ENCODE measurements at places on chromosomes 16 and 17.

DNA sequence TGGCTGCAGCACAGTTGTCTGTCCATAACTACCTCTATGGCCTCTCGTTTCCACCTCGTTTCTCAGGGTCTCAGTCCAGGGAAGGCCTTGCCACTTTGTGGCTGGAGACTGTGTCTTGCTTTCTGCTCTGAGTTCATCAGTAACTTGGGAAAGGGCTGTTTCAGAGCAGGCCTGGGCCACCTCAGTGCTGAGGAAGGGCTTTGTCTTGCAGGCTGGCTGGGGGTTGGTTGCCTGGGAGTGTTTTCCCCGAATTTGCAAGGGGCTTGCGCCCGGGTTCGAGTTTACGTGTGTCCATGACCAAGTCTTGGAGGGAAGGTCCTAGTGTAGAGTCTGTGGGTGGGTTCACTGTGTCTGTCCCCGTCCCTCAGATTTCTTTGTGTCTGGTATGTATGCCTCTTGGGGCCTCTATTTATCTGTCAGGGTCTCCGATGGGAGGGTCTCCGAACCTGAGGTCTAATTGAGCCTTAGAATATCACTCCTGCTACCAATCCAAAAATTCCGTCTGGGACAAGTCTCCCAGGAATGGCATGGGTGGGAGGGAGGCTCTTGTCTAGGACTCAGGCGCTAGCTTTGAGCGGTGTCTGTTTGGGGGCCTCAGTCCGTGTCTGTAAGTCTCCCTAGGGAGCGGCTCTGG, 594 bp upstream of the TGFB1I1 start:
- no peak for DNase-seq

DNA sequence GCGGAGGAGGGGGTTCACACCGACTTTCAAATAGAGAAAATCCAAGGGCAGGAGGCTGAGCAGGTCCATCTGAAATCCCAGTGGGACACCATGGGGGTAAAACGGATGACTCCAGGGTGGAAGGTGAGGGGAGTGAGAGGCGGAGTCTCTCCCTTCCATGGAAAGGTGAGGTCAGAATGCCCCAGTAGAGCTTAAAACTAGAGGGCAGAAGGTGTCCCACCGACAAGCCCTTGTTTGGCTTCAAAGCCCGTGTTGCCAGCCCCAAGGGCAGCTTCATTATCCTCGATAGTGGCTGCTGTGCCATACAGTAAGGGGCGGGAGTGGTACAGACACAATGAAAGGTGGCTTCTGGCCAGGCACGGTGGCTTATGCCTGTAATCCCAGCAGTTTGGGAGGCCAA, 55.7 kb downstream of the CNGB1 start:
- DNase-seq = no peak

- DNase-seq = no peak
Measured at GRCh38 chr16:86392436-86393152, 117.7 kb upstream of the FOXF1 start.

DNA sequence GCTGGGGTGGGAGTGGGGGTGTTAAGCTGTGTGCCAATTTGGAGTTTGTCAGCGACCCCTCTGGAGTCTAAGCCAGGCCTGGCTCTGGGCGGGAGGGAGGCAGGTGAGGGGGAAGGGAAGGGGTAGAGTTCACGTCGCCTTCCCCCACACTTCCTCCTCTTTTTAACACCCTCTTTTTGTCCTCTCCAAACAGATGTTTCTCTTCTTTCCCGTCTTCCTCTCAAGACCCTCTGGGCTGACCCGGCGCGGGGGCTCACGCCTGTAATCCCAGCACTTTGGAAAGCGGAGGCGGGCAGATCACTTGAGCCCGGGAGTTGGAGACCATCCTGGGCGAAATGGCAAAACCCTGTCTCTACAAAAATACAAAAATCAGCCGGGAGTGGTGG, 3.3 kb downstream of the HOXB1 start:
- no peak for DNase-seq

GRCh38 chr16:29842732-29843346, 20.2 kb downstream of the CDIPT start:
- DNase-seq = no peak

DNA sequence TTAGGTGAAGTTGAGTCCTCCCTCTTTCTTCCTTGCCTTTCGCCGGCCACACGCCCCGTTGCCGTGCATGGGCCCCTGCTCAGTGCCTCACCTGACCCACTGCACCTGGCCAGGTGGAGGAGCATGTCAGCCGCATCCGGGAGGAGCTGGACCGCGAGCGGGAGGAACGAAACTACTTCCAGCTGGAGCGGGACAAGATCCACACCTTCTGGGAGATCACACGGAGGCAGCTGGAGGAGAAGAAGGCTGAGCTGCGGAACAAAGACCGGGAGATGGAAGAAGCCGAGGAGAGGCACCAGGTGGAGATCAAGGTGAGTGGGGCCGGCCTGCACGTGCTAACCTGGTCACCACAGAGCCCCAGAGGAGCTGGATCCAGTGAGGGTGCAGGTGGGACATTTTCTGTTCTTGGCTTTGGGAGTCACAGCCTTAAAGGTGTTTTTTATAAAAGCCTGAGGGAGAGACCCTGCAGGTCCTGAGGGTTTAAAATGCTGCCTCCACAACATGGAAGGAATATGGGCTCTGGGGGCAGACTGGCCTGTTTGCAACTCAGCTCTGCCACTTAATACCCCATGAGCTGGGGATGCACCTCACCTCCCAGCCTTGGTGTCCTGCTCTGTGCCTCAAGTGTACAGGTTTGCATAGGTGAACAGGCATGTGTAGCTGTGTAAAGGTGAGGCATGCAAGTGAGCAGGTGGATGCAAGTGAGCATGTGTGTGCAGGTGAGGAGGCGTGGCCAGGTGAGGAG, 12.1 kb upstream of the DBNDD1 start:
- DNase-seq = no peak

GRCh38 chr17:19744922-19745757, 3.0 kb downstream of the ALDH3A1 start:
- DNase-seq = peak; percentile 93

GRCh38 chr17:65362826-65363225, 198.6 kb downstream of the AXIN2 start:
- DNase-seq = no peak

- DNase-seq = no peak
Measured at GRCh38 chr16:48836067-48836466, 226.1 kb upstream of the N4BP1 start.

DNA sequence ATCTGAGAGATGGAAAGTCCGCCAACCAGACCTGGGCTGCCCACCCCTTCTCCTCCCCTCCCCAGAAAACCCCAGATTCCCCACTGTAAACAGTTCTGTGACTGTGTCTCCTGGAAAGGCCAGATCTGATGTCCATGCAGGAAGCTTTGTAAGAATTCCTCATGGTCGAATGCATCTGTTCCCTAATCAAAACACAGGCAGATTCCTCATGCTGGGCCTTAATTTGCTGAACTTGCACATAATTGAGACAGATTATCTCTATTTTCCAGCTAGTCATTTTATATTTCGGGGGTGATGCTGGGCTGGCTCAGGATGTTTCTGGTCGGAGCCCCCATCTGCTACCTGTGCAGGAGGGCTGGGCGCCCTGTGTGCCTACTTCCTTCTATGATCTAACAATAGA, 233.6 kb upstream of the ASIC2 start:
- no peak for DNase-seq

- no peak for DNase-seq
Measured at GRCh38 chr16:4058386-4058785, 57.9 kb downstream of the ADCY9 start.

DNA sequence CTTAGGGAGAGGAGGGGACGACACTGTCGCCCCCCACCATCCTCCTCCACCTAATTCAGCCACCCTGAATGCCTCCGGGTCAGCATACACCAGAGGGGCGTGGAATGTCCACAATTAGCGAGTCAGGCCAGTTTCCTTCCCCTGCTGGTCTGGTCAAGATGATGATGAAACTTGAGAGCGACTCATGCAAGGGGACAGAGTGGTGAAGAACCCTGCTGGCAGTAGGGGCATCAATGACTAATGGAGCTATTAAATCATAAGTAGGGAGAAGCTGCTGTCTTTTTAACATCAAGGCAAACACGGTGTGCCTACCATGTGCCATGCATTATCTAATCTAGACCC, 7.2 kb downstream of the SPACA3 start:
- DNase-seq = no peak

- DNase-seq = no peak
Measured at GRCh38 chr17:37065486-37066321, 117.0 kb downstream of the AATF start.

DNA sequence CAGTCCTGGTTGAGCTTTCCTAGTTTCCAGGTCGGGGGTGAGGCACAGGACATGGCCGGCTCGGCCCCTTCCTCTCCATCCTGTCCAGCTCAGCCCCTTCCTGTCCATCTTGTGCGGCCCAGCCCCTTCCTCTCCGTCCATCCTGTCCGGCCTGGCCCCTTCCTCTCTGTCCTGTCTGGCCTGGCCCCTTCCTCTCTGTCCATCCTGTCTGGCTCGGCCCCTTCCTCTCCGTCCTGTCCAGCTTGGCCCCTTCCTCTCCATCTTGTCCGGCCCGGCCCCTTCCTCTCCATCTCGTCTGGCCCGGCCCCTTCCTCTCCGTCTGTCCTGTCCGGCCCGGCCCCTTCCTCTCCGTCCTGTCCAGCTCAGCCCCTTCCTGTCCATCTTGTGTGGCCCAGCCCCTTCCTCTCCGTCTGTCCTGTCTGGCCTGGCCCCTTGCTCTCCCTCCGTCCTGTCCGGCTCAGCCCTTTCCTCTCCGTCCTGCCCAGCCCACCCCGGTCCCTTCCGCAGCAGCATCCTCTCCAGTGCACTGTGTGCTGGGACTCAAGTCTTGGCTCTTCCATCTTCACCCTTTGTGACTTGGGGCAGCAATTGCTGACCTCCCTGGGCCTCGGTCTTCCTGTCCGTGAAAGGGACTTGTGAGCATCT, 5.5 kb upstream of the ZNF750 start:
- peak; percentile 60 for DNase-seq

- no peak for DNase-seq
Measured at GRCh38 chr16:12675852-12676251, 127.8 kb downstream of the CPPED1 start.

DNA sequence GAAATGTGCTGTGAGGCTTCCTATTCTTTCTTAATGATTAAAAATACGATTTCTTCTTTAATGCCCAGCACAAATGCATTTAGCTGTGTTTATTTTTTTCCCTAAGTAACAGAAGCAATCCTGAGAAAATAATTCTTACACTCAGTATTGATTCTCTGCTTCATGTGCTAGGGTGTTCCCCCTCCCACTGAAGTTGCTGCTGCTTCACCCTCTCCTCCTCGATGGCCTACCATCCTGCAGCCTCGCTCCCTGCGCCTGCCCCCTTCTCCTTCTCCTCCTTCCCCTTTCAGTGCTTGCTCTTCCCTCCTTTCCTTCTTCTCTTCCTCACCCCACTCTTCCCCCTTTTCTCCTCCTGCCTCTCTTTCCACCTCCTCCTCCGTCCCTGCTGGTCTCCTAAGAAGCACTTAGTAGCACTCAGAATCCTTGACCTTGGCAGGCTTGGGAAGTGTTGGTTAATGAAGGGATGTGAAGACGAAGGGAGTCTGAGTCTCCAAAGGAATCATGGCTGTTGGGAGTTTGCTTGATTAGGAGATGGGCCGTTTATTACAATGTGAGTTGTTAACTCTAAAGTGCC, 119.7 kb downstream of the RPTOR start:
- no peak for DNase-seq

DNA sequence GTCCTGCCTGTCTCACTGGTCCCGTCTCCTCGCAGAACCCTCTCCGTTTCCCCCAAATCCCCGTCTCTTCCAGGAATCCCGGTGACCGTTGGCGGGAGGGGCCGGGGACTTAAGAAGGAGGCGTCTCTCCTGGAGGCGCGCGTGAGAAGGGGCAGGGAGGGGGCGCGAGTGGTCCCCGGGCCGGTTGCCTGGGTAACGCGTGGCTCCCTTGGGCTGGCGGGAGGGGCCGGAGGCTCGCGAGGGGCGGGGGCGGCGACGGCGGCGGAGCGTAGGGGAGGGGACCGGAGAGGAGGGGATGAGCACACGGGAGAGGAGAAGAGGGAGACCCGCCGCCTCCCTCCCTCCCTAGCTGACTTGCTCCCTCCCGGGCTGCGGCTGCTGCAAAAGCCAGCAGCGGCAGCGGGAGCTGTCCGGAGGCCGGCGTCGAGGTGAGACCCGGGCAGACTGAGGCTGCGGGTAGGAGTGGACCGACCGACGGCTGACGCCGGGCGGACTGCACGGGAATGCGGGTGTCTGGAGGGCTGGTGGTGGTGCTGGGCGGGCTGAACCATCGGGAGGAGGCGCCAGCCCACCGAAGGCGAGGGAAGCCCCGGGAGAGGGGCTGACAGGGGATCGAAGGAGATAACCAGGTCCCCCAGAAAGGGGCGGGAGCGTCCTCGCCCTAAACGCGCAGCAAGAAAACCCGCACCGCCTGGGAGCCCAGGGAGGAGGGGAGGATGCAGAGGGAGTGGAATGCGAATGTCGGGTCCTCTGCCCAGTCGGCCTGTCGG, at the start of gene PRRT2:
PRRT2 (plus strand) TSS at position 298 of the 770 bp plus-strand sequence. CDS start 862 bp downstream, outside the sequence.
- DNase-seq = peak; percentile 91

DNA sequence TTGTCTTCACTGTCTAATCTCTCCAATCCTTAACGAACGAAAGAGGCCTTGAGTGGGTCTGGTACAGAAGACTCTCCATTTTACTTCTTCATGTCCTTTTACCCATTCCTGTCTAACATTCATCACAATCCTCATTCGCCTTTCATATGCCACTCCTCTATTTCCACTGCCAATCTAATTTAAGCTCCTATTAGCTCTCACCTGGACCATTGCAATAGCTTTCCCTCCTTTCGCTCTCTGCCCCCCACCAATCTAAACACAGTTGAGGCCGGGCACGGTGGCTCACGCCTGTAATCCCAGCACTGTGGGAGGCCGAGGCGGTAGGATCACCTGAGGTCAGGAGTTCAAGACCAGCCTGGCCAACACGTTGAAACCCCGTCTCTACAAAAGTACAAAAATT, 6.3 kb upstream of the SLFN14 start:
- DNase-seq = no peak

- DNase-seq = no peak
Measured at GRCh38 chr16:80547145-80547544, 6.4 kb downstream of the DYNLRB2 start.

DNA sequence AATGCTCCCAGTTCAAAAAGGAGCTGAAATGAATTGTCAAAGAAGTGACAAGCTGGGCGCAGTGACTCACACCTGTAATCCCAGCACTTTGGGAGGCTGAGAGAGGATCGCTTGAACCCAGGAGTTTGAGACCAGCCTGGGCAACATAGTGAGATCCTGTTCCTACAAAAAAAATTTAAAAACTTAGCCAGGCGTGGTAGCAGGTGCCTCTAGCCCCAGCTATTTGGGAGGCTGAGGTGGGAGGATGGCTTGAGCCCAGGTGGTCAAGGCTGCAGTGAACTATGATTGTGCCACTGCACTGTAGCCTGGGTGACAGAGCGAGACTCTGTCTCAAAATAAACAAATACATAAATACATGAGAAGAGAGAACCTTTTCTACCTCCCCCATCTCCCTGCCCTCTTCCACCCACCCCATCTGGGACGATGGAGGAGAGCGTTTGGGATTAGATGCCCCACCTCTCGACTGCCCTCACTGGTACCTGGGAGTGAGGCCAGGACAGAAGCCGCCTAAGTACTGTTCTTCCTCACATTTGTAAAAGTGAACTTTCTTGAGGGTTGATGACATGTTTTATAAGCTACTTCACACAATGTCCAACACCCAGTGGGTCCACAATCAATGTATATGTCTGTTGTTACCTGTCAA, 2.4 kb downstream of the IL4R start:
- DNase-seq = no peak

Measured in tongue (tissue), 3 donors.